ENCODE measurements at places on chromosomes 13 and 19.

DNA sequence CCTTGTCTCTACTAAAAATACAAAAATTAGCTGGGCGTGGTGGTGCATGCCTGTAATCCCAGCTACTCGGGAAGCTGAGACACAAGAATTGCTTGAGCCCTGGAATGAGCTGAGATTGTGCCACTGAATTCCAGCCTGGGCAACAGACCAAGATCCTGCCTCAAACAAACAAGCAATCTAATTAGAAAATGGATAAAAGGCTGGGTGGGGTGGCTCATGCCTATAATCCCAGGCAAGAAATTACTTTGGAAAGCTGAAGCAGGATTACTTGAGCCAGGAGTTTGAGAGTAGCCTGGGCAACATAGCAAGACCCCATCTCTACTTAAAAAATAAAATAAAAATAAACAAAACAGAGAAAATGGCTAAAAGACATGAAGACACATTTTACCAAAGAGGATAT lies 77.0 kb downstream of the CAB39L start:
- no peak for DNase-seq

DNA sequence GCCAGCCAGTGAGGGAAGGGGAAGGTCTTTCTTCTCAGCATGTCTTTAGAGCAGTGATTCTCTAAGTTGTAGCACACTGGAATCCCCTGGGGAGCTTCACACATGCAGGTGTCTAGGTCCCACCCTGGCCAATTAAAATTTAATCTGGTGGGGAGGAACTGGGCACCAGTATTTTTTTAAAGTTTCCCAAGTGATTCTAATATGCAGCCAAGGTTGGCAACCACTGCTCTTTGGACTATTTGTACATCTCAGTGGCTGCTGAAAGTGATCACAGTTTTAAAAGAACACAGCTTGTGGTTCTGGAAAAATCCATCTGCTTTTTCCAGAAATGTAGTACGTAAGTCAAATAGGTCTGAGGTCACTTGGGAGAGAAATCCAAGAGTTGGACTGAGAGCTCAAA lies 10.7 kb upstream of the KATNAL1 start:
- DNase-seq: no peak

GRCh38 chr19:7680606-7681339 lies at the start of gene TRAPPC5:
TRAPPC5 (plus strand) TSS chr19:7680833; CDS start chr19:7682254, 1,421 bp downstream.
- peak; percentile 78 for DNase-seq

GRCh38 chr13:88217883-88218282 lies 546.7 kb downstream of the SLITRK5 start:
- DNase-seq: no peak

GRCh38 chr19:3576696-3577443 lies 4.1 kb downstream of the HMG20B start:
- no peak for DNase-seq

DNA sequence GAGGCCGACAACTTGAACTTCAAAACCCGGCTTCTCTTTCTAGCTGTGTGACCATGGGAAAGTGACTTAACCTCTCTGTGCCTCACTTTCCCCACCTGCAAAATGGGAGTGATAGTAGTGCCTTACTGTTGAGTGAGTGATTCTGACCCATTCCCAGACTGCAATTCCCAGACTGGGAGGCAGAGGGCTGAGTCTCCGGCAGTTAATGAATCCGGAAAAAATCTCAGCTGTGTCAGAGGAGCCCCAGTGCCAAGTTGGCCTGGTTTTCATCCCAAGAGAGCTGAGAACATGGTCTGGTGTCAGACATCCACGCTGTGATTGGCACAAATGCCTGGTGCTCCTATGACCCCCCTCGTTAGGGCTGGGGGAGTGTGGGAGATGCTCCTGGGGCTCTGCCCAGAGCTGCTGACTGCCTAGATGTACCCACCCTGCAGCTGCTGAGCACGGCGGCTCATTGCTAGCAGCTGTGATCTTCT lies 50.0 kb downstream of the PIN1 start:
- DNase-seq: no peak

- no peak for DNase-seq
These were observed 55.6 kb upstream of the ALOX5AP start for GRCh38 chr13:30679483-30680330.

All from right atrium auricular region (tissue), 2 donors.